Muscle of back (tissue), 13 donors: ENCODE measurements at places on chromosomes 2 and 18. TPM values are rescaled to one million over a fixed set of nuclear protein-coding genes. Genes with fewer than 3 reads are reported as not detected.

The DLX1 gene
- 0.32 TPM for polyA plus RNA-seq

- peak; percentile 58 for DNase-seq
These were observed 17.8 kb upstream of the KLHL30 start for GRCh38 chr2:238120463-238121298.

The RAD51AP2 gene
- 0.45 TPM for polyA plus RNA-seq

The MRPL30 gene
- polyA plus RNA-seq = 46.9 TPM

The PKDCC gene
- polyA plus RNA-seq = 130 TPM

GRCh38 chr2:218448934-218449333 lies 30.0 kb downstream of the VIL1 start:
- no peak for DNase-seq

- no peak for DNase-seq
These were observed 12.1 kb downstream of the PSD4 start for GRCh38 chr2:113185664-113186432.

- no peak for DNase-seq
These were observed 47.6 kb downstream of the SLC66A2 start for GRCh38 chr18:79903787-79904356.

The RND3 gene
- 47.1 TPM for polyA plus RNA-seq

DNA sequence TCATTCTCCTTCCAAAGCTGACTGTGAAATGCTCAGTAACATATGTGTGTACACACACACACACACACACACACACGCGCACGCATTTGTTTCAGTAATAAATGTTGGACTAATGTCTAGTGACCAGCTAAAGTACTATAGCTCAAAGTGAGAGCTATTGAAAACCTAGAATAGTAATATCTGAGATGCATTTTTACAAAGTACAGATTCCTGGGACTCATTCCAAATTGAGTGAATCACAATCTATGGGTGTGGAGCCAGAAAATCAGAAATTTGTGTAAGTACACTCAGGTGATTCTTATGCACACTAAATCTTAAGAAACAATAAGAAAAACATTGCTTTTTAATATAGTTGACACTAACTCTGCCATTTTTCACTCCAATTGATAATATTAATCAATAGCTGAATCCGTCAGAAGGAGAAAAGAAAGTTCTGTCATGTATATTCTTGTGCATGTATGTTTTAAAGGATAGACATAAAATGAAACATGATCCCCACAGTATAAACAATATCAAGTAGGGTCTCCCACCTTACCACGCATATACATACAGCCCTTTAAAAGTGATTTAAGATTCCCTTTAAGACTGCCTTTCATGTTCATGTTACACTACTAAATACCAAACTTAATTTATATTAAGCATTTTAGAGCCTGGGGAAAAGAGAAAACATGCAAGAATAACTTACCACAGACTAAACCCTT lies 123.5 kb downstream of the ATAD2B start:
- peak; percentile 15 for DNase-seq

GRCh38 chr2:56753182-56753581 lies 569.4 kb downstream of the CCDC85A start:
- no peak for DNase-seq

DNA sequence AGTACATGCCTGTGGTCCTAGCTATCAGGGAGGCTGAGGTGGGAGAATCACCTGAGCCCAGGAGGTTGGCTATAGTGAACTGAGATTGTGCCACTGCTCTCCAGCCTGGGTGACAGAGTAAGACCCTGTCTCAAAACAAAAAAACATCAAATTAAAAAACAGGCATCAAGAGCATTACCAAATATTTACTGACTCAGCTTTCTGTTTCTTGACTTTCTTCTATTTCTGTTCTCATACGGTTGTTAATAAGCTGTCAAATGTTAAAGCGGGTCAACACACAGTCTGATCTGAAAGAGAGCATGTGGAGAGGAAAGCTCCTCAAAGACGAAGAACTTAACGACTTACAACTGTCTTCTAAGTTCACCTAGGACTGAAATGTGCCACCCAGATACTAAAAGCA lies 59.0 kb downstream of the ITGB1BP1 start:
- DNase-seq = no peak

DNA sequence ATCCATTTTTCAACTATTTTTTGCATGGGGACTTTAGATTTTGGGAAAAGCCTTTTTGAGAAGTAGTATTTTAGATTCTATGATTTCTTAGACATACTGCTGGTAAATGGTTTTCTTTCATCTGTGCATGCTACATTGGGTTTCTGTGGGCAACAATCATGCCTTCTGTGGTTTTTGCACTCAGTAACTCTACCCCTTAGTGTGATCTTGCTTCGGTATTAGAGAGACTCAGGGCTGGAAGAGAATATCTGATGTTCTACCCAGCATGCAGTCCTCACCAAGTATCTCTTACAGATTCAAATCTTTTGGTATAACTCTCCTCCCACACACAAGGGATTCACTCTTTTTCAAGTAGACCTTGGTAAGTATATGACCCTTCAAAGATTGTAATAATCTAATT lies 183.0 kb downstream of the PMAIP1 start:
- no peak for DNase-seq

DNA sequence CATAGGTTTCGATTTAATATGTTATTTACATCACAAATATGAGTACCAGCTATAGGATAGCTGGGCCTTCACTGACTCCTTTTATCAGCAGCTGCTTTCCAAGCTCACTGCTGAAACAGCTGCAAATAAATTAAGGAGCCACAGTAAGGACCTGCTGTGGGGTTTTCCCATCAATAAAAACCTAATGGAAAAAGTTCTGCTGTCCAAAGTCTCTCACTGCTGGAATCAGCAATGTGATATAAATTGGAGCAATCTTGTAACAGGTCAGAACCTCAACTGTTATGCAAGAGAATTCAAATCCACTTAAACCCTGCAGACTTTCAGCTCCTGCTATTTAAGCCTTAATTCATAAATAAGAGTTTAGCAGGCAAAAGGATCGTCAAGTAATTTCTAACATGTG lies 61.3 kb downstream of the NEB start:
- peak; percentile 55 for DNase-seq

DNA sequence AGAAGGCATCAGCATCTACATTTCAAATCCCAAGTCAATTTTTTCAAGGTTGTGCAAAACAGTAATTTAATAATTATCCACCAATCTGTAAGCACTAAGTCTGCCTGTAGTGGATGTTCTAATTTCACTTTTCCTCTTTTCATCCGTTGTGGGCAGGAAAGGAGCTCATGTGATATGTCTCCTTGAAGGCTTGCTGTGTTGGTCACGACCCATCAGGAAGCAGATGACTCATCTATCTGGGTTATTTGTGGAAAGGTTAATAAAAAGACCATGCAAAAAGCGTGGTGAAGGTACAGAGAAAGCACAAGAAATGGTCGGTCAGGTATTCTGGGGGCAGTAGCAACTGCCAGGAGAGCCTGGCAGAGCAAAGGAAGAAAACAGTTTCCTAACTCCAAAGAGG lies 476.7 kb upstream of the RAB6C start:
- no peak for DNase-seq

The MERTK gene
- polyA plus RNA-seq = 4.1 TPM

DNA sequence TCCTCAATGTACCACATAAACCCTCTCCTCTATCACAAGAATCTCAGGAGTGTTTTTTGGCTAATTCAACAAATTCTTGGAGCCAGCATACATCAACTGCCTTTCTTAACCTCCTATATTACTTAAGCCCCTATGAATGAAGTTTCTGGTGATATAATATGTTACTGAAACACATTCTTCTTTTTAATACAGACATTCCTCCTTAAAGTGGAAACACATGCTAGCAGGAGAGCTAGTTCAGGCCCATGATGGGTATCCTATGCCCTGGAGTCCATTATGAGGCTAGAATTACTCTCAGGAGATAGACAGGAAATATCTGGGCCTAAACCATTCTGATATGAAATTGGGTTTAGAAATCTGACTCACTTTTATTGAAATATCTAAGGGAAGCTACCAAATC lies 26.6 kb upstream of the RMDN2 start:
- DNase-seq = peak; percentile 31

GRCh38 chr2:25125976-25126375 lies 42.4 kb downstream of the POMC start:
- DNase-seq = no peak

The TLX2 gene
- 0.08 TPM for polyA plus RNA-seq

- DNase-seq = no peak
These were observed 23.7 kb upstream of the SMAD7 start for GRCh38 chr18:48974304-48975119.

DNA sequence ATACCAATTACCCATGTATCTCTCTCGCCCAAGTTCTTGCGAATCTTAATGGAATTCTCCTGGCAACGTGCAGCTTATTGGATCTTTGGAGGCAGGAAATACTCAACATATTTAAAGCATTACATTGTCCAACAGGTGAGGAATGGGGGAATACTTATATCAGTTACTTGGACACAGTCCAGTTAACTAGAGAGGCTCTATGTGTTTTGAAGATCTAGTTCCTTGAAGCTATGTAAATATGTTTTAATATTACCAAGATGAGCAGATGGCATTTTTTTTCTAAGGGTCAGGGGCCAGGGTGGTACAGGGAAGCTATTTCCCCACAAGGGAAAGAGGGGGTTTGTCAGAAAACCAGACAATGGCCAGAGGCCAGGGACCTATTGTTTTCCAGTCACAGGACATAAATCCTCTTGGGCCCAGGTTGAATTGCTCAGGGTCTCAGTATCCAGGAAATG lies 26.8 kb upstream of the MC5R start:
- DNase-seq = no peak

The GPR39 gene
- polyA plus RNA-seq = 0.27 TPM

- peak; percentile 40 for DNase-seq
These were observed 1.7 kb downstream of the MAP2 start for GRCh38 chr2:209425471-209426071.

- no peak for DNase-seq
These were observed 33.4 kb downstream of the CARF start for GRCh38 chr2:202945497-202945896.

DNA sequence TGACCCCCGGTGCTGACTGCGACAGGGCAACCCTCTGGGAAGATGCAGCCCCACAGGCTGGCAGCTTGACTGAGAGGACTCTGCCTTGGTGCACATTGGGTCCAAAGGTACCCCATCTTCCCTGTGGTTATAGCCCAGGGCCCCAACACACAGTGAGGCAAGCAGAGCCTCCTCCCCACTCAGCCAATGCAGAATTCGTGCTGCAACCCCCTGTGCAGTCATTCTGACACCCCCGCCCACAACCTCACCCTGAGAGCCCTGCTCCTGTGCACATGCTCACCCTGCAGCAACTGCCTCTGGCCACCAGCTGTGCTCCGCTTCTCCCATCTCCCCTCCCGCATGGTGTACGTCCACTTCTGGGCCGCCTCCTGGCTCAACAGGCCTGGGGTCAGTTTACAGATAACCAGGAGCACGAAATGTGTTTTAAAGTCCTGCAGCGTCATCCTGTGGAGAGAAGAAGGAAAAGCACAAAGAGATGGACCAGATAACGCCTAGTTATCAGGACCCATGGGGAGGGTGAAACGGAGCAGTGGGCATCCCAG lies 24.4 kb downstream of the CAPN14 start:
- DNase-seq = no peak

The TBC1D8 gene
- polyA plus RNA-seq = 15.2 TPM

DNA sequence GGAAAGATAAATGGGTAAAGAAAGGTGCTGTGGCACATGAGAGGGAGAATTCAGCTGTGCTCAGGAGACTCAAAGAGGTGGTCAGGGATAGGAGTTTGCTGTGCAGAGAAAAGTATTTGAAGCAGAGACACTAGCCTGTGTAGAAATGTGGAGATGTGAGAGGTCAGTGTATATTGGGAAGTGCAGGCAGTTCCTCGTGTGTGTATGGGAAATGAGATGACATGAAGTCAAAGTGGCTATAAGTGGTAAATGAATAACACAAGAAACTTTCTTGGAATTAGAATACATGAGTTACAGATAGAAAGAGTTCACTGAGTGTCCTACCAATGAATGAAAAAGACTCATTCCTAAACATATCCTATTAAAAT lies 11.6 kb downstream of the MAP3K20 start:
- no peak for DNase-seq

The ATP6V1B1 gene
- 1.4 TPM for polyA plus RNA-seq

DNA sequence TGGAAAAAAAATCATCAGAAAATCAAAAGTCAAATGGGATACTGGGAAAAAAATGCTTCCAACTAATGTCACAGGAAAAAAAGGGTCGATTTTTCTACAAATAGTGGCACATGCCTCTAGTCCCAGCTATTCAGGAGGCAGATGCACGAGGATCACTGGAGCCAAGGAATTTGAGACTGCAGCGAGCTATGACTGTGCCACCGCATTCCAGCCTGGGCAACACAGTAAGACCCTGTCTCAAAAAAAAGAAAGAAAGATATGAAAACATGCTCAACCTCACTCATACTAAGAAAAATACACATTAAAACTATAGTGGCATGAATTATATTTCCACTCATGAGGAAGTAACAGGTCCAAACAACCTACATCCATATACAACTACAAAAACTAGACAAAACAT lies 17.9 kb downstream of the MEMO1 start:
- DNase-seq = no peak

DNA sequence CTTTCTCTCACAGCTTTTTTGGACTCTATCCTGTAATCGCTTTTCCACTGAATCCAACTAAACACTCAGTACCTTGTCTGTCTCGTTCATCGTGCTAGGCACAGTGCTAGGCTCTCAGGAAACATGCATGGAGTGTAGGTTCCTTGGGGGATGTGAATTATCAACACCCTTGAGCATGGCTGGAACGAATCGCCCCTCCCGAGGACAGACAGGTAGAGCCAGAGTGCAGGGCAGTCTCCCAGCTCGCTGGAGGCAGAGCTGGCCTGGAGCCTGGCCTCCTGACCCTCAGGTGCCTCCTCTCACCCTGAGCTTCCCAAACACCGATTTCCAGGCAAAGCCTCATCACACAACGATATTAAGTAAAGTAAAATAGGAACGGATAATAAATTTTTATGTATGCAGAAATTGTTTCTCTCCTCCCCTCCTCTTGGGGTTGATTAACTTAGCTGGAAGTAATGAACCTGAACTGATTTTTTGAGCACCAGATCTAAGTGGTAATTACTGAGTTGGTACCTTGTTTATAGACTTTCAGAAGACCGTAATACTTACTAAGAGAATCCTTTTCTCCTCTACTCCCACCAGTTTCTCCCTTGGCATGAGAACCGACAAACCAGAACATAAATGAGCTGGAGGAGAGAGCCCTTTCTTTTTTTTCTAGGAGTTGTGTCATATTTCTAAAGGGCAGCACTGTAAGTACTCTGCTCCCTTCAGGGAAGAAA lies 90.5 kb downstream of the MSH2 start:
- DNase-seq = no peak

DNA sequence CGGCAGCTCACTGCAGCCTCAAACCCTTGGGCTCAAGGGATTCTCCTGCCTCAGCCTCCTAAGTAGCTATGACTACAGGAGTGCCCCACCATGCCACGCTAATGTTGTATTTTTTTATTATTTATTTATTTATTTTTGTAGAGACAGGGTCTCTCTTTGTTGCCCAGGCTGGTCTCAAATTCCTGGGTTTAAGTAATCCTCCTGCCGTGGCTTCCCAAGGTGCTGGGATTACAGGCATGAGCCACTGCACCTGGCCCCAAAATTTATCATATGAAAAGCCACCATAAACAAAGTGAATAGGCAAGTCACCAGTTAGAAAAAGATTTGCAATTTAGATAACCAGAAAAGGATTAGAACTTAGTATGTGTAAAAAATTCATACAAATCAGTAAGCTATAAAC lies 138.6 kb upstream of the NCK2 start:
- DNase-seq = no peak

GRCh38 chr18:39571511-39571910 lies 2005.9 kb upstream of the CELF4 start:
- no peak for DNase-seq
